ENCODE measurements at places on chromosomes 2 and 18. TPM values are rescaled to one million over a fixed set of nuclear protein-coding genes. Genes with fewer than 3 reads are reported as not detected.

GRCh38 chr2:100202567-100202966 is 60.2 kb upstream of the AFF3 start:
- peaks cover 9% of the 10 kb centered on the region for H3K4me1 ChIP-seq
- H3K36me3 ChIP-seq: no peaks in the 10 kb centered on the region
- H3K4me3 ChIP-seq: no peak overlapping the region
- H3K27ac ChIP-seq: no peak overlapping the region

- H3K27ac ChIP-seq: no peak overlapping the region
- H3K4me3 ChIP-seq: no peak overlapping the region
- no peaks in the 10 kb centered on the region for H3K27me3 ChIP-seq
- no peaks in the 10 kb centered on the region for H3K36me3 ChIP-seq
- H3K4me1 ChIP-seq: no peaks in the 10 kb centered on the region
Observed at GRCh38 chr2:226378753-226379705, 420.6 kb downstream of the IRS1 start.

- H3K36me3 ChIP-seq: no peaks in the 10 kb centered on the region
- H3K27ac ChIP-seq: no peak overlapping the region
- H3K27me3 ChIP-seq: no peaks in the 10 kb centered on the region
- no peaks in the 10 kb centered on the region for H3K4me1 ChIP-seq
Observed at GRCh38 chr2:46674488-46674887, 195.1 kb downstream of the TMEM247 start.

- no peaks in the 10 kb centered on the region for H3K4me1 ChIP-seq
- H3K36me3 ChIP-seq: no peaks in the 10 kb centered on the region
- no peak overlapping the region for H3K27ac ChIP-seq
- H3K27me3 ChIP-seq: no peaks in the 10 kb centered on the region
- DNase-seq: no peak
Observed at GRCh38 chr2:220188031-220188430, 560.6 kb downstream of the SLC4A3 start.

GRCh38 chr2:106201661-106202060 is 7.6 kb upstream of the UXS1 start:
- no peak for DNase-seq
- H3K4me3 ChIP-seq: no peak overlapping the region
- H3K36me3 ChIP-seq: no peaks in the 10 kb centered on the region
- H3K27ac ChIP-seq: no peak overlapping the region
- no peaks in the 10 kb centered on the region for H3K4me1 ChIP-seq
- H3K27me3 ChIP-seq: no peaks in the 10 kb centered on the region

- H3K4me3 ChIP-seq: no peak overlapping the region
- no peak for DNase-seq
Observed at GRCh38 chr2:36266536-36267121, 88.9 kb upstream of the CRIM1 start.

GRCh38 chr2:196155575-196155974 is 15.8 kb downstream of the STK17B start:
- no peaks in the 10 kb centered on the region for H3K27me3 ChIP-seq
- no peak overlapping the region for H3K27ac ChIP-seq
- H3K36me3 ChIP-seq: no peaks in the 10 kb centered on the region
- no peak for DNase-seq

- H3K27me3 ChIP-seq: no peaks in the 10 kb centered on the region
- no peak overlapping the region for H3K4me3 ChIP-seq
- H3K27ac ChIP-seq: no peak overlapping the region
- no peak for DNase-seq
- H3K4me1 ChIP-seq: peaks cover 6% of the 10 kb centered on the region
Observed at GRCh38 chr2:63013438-63013837, 37.2 kb upstream of the OTX1 start.

DNA sequence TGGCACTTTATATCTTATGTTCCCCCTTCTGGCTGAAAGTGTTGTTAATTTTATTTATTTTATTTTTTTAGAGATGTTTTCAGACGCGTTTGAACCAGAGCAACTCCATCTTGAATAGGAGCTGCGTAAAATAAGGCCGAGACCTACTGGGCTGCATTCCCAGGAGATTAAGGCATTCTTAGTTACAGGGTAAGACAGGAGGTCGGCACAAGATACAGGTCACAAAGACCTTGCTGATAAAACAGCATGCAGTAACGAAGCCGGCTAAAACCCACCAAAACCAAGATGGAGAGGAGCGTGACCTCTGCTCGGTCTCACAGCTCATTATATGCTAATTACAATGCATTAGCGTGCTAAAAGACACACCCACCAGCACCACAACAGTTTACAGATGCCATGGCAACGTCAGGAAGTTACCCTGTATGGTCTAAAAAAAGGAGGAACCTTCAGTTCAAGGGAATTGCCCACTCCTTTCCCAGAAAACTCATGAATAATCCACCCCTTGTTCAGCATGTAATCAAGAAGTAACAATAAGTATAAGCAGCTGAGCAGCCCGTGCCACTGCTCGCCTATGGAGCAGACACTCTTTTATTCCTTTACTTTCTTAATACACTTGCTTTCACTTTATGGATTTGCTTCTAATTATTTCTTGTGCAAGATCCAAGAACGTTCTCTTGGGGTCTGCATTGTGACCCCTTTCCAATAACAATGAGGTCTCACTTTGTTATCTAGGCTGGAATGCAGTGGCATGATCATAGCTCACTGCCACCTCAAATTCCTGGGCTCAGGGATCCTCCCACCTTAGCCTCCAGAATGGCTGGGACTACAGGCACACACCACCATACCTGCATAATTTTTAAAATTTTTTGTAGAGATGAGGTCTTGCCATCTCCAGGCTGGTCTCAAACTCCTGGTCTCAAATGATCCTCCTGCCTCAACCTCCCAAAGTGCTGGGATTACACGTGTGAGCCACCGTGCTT is 55.9 kb downstream of the CACNB4 start:
- H3K36me3 ChIP-seq: no peaks in the 10 kb centered on the region
- peaks cover 7% of the 10 kb centered on the region for H3K4me1 ChIP-seq
- H3K4me3 ChIP-seq: no peak overlapping the region
- no peak overlapping the region for H3K27ac ChIP-seq
- no peaks in the 10 kb centered on the region for H3K27me3 ChIP-seq

GRCh38 chr2:219452361-219453317 is 18.0 kb downstream of the SPEG start:
- H3K27me3 ChIP-seq: peaks cover 21% of the 10 kb centered on the region
- DNase-seq: peak; percentile 52
- H3K4me3 ChIP-seq: no peak overlapping the region
- no peaks in the 10 kb centered on the region for H3K36me3 ChIP-seq

DNA sequence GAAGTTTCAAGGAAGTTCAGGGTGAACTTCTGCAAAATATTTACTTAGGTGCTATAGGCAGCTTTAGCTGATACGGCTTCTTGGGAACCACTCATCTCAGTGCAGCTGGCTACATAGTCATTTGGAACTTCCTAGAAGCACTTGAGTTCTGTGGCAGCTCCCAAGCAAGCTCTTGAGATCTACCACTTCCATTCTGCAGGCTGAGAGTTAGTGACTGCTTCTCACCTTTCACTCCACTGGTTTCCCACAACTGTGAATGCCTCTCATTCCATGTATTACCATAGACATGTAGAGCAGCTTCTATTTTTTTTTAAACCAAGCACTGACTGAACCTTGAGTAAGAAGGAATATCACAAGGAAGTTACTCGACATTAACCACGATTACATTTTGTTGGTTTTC is 994.1 kb upstream of the ACVR2A start:
- no peaks in the 10 kb centered on the region for H3K4me1 ChIP-seq
- no peak overlapping the region for H3K4me3 ChIP-seq
- no peaks in the 10 kb centered on the region for H3K36me3 ChIP-seq
- DNase-seq: no peak
- H3K27ac ChIP-seq: no peak overlapping the region

DNA sequence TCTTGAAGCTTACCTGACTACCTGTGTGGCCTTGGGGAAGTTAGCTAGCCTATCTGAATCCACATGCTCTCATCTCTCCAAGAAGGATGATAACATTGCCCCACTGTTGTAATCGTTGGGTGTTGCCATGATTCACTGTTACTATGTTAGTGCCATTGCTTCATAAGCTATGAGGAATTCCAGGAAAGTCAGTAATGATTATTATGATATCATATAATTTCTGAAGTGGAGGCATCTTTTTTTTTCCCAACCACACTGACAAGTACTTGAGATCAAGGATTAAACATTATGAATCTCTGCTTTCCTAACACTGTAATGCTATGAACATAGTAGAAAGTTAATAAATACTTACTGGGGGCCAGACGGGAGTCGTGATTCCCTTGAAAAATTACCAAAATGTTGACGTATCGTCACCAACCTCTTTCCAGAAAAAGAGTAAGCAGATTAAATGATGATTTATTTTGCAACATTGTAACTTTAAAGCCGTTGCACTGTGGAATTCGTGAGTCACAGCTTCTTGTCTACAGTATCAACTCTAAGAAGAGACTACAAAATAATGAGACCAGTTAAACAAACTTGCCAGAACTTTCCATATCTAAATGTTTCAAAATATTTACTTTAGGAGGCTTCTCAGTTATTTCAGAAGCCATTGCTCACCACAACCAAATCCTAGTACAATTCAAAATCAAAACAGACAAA is 459.9 kb downstream of the PIK3C3 start:
- H3K4me3 ChIP-seq: no peak overlapping the region
- H3K4me1 ChIP-seq: no peaks in the 10 kb centered on the region
- H3K27ac ChIP-seq: no peak overlapping the region
- H3K36me3 ChIP-seq: no peaks in the 10 kb centered on the region
- no peaks in the 10 kb centered on the region for H3K27me3 ChIP-seq
- DNase-seq: no peak

DNA sequence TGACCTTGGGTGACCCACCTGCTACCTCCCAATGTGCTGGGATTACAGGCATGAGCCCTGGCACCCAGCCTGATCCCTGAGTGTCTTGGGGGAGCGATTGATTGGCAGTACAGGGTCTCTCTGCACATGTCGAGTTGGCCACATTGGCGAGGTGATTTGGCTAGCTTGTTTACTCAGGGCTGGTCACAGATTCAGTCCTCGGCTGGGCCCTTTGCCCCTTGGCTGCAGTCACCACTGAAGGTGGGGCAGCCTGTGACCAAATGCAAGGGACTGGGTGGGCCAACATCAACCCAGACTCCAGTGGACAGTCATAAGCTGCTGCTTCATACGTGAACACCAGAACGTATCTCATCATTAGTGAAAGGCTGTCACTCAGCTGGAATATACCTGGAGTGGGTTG is 114.9 kb downstream of the ZNF532 start:
- no peaks in the 10 kb centered on the region for H3K27me3 ChIP-seq
- H3K36me3 ChIP-seq: peaks cover 4% of the 10 kb centered on the region
- H3K27ac ChIP-seq: no peak overlapping the region
- no peak overlapping the region for H3K4me3 ChIP-seq
- no peak for DNase-seq
- no peaks in the 10 kb centered on the region for H3K4me1 ChIP-seq

GRCh38 chr2:36780231-36780839 is 83.8 kb downstream of the VIT start:
- no peak overlapping the region for H3K27ac ChIP-seq
- no peaks in the 10 kb centered on the region for H3K27me3 ChIP-seq
- H3K4me3 ChIP-seq: no peak overlapping the region
- H3K36me3 ChIP-seq: no peaks in the 10 kb centered on the region
- no peaks in the 10 kb centered on the region for H3K4me1 ChIP-seq
- no peak for DNase-seq

TEX44 gene
- not detected for total RNA-seq

CD8A gene
- total RNA-seq: 11.8 TPM

DSC3 gene
- 0.44 TPM for total RNA-seq

ACTR1B gene
- 69.3 TPM for total RNA-seq

IFT172 gene
- 15.7 TPM for total RNA-seq

NLRC4 gene
- total RNA-seq: 0.73 TPM

VSNL1 gene
- 15.5 TPM for total RNA-seq

C2orf76 gene
- total RNA-seq: 8.7 TPM

CASP10 gene
- 13.2 TPM for total RNA-seq

Data from heart right ventricle (tissue), 16 donors.